ENCODE measurements at places on chromosomes 6 and 20.

GRCh38 chr6:24658573-24659560 lies 7.8 kb downstream of the TDP2 start:
- DNase-seq: peak; percentile 37

DNA sequence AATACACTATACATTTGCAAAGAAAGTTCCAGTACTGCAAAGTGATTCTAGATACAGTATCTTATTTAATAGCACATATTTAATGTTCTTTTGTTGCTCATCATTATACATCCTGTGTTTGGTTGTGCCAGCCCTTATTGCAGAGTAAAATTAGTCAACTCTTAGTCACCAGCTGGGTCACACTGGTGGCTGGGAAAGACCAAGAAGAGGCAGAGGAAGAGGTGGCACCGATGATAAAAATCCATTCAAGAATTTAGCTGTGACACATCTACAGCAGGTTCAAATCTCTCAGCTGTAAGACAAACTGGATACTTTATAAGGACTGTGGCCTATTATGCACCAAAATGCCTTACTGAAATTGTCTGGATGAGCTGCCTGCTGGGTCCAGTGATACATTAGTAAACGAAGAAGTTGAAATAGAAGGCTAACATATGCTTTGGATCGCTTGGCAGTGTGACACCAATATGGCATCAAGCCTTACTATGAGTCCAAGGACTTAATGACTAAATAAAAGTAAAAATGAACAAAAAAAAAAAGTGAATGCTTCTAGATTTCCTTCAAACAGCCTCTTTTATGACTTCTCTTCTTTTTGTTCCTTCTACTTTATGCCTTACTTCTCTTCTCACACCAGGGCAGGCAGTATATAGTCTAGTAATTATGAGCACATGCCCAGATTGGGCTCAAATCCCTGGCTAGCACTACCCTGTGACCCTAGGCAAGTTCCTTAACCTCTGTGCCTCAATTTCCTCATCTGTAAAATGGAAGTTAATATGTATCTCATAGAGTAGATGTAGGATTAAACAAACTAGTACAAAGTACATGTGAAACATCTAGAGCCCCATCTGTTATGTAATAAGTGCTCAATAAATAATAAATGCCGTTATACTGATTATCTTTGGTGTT lies 29.4 kb upstream of the RNF8 start:
- DNase-seq: no peak

DNA sequence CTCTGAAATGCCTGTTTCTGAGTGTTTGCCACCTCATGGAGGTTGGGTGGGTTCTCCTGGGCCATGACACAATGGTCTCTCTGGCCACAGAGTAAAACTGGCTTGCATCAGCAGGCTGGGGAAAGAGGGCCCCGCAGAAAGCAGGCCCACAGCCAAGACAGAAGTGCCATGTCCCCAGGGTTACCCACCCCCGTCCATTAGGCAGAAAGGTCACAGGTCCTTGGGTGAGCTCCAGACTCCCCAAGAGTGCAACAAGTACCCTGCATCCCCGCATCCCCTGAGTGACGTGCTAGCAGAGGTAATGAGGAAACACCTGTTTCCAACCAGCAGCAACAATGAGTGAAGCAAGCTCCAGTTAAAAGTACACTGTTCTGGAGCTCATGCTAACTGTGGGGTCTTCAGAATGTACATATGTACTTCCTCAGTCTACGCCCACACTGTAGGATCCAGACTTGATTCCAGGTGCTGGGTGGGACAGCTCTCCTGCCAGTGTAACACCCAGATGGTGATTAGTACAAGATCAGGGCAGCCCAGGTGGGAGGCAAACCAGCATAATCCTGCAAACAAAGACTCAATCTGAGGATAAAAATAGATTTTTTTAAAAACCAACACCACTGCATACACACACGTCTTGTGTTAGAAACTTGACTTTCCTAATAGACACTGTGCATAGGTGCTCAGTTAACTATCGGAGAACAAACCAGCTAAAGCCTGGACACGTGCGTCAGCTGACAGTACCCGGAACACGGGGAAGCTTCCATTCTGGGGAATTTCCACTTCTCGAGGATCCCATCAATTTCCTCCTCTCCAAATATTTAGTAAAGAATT lies 31.5 kb downstream of the RRBP1 start:
- DNase-seq: no peak

DNA sequence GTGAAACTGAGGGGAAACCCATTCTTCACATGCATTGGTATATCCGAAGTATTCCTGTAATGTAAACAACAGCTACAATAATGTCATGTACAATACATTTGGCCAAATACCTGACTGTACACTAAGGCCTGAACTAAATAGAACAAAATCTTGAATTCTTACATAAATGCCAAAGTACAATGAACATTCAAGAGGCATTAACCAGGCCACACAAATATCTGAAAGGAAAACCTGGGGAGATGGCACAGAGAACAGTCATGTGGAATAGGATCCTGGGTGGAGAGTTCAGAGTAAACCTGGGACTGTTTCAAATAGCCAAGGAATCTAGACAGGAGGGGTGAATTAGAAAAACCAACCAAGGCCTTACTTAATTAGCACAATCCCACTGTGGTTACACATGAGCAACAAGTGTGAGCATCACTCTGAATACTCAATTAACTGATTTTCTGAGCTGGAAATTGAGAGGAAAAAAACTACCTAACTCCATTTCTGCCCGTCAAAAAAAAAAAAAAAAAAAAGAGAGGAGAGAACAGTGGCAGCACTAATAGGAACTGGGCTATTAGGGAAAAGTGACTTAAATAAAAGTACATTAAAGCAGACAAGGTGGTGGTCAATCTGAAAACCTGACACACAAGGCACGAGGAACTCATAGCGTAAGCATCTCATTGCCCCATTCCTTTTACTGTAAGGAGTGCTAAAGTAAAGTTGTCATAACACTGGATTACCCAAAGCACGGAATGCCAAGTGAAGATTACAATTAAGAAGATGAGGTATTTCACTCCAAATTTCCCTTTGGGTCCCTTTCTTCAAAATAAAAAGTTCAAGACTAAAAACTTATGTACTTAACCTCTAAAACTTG lies 10.9 kb downstream of the SNX5 start:
- DNase-seq: no peak

- peak; percentile 24 for DNase-seq
Observed at GRCh38 chr20:64158346-64159285, 5.6 kb upstream of the MYT1 start.
